Motor neuron (in vitro differentiated cells): ENCODE measurements at places on chromosomes 3 and 15.
A peak's percentile ranks its signal among the peaks of the same experiment; 100 is the strongest.

DNA sequence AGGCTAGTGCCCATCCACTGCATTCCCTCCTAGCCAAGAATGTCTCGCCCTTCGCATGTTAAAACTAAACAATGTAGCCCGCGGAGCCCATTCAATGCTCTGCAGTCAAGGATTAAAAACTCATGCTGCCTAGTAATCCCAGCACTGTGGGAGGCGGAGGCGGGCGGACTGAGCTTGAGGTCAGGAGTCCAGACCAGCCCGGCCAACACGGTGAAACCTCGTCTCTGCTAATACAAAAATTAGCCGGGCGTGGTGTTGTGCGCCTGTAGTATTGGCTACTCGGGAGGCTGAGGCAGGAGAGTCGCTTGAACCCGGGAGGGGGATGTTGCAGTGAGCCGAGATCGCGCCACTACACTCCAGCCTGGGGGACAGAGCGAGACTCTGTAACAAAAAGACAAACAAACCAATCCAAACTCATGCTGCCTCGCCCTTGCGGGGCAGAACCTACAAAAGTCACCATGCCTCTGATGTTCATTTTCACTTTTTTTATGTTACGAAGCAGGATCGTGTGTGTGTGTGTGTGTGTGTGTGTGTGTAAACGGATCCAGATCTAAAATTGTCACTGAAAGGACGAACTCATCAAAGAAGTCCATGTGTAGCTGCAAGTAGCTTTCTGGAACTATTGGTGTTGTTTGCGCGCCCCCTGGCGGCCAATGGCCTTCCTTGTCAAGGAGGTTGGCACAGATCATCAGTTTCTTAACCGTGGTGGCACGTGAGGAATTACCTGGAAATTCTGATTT, 54.8 kb upstream of the SPESP1 start:
- peak; percentile 97 for ATAC-seq

DNA sequence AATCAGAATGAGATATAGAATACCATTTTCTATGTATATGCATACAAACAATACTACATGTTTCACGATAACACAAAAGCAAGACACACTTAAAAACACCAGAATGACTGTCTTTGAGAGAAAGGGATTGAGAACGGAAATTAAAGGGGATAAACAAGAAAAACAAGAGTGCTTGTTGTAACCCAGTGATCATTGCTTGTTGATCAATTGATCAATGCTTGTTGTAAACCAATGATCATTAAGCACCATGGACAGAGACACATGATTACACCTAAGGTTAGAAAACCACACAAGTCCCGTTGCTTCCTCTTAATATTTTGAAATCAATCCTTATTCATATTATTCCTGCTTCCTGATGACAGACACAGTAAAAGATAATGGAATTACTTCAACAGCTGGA, 1.1 kb upstream of the OR4F15 start:
- ATAC-seq, result no peak

DNA sequence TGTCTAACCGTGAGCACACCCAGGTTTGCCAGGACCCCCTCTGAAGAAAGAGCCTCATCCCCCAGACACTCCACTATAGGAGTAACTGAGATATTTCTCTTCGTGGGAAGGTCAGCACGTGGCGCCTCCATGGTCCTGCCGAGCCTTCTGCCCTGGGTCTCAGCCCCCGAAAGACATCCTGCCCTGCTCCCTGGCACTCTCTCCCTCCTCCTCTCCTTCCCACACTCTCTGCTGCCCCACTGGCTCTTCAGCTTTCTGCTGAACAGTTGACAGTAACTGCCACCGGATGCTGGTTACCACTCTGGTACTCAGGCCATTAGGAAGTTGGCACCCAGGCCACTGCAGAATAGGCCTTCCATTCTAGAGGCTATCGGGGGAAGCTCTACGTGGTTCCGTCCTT, 185.2 kb downstream of the UACA start:
- no peak for ATAC-seq

DNA sequence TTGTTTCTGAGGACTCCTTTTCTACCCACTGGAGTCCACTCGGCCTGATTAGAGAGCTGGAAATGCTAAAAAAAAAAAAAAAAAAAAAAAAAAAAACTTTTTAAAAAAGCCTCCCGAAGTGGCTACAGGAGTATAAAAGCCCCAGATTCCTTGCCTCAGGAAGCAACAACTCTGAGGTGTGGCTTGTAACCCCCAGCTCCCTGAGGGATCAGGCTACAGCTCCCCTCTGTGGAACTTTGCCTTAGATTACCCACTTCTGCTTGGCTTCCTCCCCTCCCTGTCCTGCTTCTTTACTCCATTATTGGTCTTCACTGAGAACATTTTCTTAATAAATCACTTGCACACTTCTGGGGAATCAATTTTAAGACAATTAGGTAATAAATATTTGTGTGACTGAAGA, 49.7 kb upstream of the GADL1 start:
- no peak for ATAC-seq

- no peak for ATAC-seq
These were observed 19.5 kb downstream of the RAD54L2 start for GRCh38 chr3:51557993-51558392.

- ATAC-seq, result peak; percentile 30
These were observed 16.7 kb upstream of the WNT7A start for GRCh38 chr3:13896473-13897154.

DNA sequence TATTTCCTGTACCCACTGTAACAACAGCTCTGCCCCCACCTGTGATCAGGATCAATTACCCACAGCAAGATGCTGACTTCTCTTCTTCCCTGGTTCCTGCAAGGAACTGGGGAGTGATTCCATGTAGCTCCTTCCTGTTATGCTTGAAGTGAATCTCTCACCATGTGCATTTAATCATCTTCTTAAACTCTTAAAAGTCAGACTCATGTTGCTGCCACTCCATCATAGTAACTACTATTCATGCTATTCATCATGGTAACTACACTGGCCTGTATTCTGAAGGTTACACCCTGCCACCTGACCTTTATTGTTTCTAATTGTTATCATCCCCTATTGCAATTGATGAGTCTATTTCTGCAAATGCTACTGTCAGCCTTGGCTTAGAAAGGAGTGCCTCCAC, 89.5 kb downstream of the SUCNR1 start:
- no peak for ATAC-seq

- no peak for ATAC-seq
These were observed 374.5 kb downstream of the IL20RB start for GRCh38 chr3:137332297-137332696.

GRCh38 chr3:159238646-159239045, 436.8 kb downstream of the MFSD1 start:
- peak; percentile 32 for ATAC-seq

DNA sequence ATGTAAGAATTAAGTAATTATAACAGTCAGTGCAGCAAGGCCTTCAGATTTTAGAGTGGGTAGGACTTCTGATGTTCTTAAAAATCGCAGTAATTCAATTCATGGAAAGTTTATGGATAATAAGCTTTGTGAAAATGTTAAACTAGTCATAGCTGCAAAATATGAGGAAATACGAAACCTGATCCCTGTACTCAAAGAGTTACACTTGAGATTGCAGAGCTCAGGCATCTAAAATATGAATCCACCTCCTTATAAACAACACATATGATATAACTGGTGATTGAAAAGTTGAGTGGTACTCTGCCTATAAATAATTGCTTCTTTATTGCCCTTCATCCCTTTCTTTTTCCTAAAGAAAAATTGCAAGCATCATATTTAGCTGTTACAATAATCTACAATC, 473.3 kb downstream of the OTOL1 start:
- no peak for ATAC-seq
